ENCODE measurements at places on chromosomes 5 and 9.

- no peak for DNase-seq
These were observed 105.6 kb downstream of the VCAN start for GRCh38 chr5:83577036-83577636.

- no peak for DNase-seq
These were observed 77.7 kb downstream of the DNAH5 start for GRCh38 chr5:13866792-13867191.

- DNase-seq, result no peak
These were observed 526.1 kb downstream of the BNC2 start for GRCh38 chr9:16344343-16344742.

DNA sequence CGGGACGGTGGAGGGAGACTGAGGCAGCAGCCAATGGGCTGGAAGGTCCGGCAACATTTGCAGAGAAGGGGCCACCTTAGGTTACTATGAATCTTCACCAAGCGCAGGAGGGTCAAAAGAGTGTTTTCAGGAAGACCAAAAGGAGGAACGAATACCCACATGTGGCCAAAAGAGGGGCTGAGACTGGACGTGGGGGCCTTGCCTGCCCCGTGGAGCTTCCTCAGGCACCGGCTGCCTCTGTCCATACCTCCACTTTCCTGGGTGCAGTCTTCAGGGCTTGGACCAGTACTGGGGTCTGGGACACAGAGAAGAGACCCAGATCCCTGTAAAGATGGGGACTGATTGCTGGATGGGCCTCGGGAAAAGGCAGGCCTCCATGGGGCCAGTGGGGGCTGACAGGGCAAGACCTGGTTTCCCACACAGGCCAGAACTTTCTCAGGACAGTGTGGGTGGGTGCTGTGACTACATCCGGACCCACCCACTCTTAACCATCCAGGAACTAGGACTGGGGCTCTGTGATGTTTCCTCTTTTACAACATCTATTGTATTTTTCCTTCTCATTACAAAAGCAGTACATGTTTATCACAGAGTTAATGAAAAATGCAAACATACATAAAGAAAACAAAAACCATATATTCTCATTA is 294.7 kb downstream of the ZSWIM6 start:
- DNase-seq, result no peak

DNA sequence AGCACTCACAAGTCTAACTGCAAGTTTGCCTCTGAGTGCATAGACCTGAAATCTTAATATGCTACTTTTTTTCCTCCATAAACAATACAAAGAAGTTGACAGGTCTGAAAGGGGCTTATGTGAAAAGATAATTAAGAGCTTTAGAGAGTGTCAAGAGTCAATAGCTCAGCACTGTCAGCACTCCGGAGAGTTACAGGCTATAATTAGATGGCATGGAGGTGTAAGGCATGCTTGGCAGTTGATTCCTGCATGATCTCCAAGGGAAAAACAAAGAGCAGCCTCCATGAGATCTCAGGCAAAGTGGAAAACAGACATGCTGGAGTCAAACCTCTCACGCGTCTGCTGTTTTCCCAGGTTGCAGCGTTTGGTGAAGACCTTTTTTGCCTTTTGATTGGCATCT is 468.7 kb downstream of the TLE4 start:
- no peak for DNase-seq

DNA sequence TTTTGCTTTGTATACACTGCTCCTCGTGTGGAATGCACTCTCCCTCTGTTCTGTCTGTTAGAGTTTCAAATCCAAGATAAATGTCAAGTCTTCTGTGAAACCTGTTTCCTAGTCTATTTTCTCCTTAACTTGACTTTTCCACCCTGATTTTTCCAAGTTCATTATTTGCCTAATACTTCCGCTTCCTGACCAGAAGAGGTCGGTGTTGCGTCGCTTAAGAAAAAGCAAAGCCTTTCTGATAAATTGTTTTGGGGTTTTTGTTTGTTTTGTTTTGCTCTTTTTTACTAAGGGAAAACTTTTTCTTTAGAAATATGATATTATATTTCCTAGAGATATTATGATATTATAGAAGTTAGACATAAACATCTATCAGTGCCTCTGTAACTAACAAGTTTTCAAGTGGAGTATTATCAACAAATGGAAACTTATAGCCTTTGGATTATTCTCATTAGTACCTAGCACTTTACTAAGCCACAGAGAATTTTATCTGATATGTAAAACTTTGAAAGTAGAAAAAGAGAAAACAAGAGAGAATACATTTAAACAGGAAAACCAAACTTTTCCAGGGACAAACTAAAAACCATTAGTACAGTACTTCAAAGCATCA is 55.8 kb downstream of the PHAX start:
- no peak for DNase-seq

- no peak for DNase-seq
These were observed 113.6 kb upstream of the TSLP start for GRCh38 chr5:110957934-110958333.

DNA sequence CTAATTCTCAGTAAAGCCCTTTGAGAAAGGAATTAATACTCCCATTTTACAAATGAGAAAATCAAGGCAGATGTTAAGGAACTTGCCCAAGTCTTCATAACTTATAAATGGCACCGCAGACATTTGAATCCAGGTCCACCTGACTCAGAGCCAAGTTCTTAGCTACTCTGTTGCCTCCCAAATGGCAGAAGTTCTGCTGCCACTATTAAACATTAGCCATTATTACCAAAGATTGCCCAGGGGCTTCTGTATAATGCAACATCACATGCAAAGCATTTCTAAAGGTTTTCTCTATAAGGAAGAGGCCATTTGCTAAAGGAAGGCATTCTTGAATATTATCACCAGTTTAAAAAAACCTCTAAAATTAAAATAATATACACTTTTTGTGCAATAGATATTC is 28.3 kb downstream of the TPD52L3 start:
- DNase-seq, result no peak

- no peak for DNase-seq
These were observed 15.3 kb downstream of the C9orf152 start for GRCh38 chr9:110192531-110193261.

- no peak for DNase-seq
These were observed 26.6 kb downstream of the NR5A1 start for GRCh38 chr9:124480621-124480981.

GRCh38 chr9:134171316-134172197 is 7.2 kb upstream of the RNU6ATAC start:
- no peak for DNase-seq

DNA sequence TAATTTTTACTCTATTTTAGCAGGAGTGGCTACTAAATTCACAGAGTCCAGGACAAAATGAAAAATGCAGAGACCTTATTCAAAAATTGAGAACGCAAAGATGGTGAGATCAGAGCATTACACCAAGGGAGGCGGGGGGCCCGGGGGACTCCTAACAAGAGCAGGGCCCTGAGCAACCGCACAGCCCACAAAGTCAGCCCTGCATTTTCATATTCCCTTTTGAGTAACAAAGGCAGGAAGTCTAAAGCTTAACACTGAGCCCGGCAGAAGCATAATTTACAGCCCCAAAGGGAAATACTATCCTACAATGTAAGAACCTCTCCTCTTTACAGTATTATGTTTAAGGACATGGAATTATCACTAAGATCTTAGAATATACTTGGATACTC is 69.4 kb downstream of the TLE1 start:
- no peak for DNase-seq

DNA sequence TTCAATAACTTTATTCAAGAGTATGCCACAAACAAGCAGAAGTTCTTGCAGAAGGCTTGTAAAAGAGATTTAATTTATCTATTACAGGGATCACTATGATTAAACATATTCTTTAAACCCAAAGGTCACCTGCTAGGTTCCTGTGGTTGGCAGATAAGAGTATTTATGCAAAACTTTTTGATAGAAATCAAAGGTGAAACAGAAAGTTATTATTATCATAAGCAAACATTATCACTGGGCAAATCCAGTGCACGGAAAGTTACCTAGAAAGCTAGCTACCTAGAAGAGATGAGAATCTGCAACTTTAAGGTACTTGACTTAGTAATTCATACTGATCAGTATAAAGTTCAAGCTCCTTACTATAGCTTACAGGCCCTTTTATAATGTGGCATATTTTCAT is 3.2 kb downstream of the STARD4 start:
- no peak for DNase-seq

GRCh38 chr5:180787711-180788431 is 14.7 kb downstream of the MGAT1 start:
- DNase-seq, result no peak

- DNase-seq, result no peak
These were observed 81.0 kb downstream of the MRPL36 start for GRCh38 chr5:1718669-1719068.

GRCh38 chr5:171654881-171655280 is 130.7 kb upstream of the SMIM23 start:
- DNase-seq, result no peak

DNA sequence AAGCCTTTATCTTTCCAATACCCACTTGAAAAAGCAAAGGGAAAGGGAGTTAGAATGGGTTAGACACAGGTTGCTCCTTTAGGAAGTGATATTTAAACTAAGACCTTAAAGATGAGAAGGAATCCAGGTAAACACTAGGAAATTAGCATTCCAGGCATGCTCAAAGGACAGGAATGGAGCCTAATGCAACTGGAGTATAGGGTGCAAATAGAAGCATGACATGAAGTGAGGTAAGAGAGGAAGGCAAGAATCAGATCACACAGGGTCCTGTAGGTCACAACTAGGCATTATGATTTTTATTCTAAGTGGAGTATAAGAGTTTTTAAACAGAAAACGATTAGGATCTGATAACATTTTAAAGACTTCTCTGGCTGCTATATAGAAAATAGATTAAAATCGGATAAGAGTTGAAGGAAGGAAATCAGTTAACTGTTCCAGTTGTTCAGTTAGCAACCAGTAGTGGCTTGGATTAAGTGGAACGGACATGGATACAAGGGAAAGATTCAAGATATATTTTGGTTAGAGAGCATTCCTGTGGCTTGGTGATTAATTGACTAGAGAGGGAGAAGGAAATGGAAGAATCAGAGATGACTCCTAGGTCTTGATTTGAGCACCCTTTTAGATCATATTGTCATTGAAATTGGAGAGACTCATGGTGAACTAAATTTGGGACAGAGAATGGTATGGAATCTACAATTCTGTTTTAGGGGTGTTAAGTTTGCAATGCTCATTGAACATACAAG is 95.9 kb downstream of the FBXO4 start:
- DNase-seq, result no peak

DNA sequence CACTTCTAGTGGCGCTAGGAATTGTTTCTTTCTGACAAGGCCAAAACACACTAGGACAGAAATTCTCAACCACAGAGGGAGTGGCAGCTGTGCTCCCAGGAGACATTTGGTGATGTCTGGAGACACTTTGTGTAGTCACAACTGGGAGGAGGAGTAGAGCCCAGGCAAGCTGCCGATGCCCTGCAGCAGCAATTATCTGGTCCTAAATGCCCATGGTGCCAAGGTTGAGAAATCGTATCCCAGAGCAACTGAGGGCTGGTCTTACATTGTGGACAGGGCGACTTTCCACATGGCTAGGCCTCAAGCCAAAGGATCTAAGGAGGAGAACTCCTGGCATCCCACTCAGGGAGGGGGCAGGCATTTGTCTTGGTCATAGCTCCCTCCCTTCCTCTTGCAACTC is 259.9 kb downstream of the GADD45G start:
- DNase-seq, result no peak

DNA sequence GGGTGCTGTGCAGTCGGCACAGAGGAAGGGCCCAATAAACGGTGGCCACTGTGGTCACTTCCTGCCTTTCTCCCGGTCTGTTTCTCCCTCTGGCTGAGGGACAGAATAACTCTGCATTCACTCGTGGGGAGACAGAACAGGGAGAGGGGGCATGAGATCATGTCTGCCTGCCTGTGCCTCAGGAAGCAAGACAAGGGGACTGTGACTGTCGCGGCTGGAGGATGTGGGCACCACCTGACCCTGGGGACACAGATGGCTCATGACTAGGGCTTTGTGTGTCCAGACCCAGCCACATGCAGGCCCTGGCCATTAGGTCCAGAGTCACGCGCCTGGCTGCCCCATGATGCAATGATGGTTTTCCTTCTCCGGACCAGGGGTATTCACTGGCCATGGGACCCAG is 5.8 kb downstream of the TRUB2 start:
- no peak for DNase-seq

- DNase-seq, result no peak
These were observed 647.0 kb downstream of the EFNA5 start for GRCh38 chr5:107023732-107024131.

DNA sequence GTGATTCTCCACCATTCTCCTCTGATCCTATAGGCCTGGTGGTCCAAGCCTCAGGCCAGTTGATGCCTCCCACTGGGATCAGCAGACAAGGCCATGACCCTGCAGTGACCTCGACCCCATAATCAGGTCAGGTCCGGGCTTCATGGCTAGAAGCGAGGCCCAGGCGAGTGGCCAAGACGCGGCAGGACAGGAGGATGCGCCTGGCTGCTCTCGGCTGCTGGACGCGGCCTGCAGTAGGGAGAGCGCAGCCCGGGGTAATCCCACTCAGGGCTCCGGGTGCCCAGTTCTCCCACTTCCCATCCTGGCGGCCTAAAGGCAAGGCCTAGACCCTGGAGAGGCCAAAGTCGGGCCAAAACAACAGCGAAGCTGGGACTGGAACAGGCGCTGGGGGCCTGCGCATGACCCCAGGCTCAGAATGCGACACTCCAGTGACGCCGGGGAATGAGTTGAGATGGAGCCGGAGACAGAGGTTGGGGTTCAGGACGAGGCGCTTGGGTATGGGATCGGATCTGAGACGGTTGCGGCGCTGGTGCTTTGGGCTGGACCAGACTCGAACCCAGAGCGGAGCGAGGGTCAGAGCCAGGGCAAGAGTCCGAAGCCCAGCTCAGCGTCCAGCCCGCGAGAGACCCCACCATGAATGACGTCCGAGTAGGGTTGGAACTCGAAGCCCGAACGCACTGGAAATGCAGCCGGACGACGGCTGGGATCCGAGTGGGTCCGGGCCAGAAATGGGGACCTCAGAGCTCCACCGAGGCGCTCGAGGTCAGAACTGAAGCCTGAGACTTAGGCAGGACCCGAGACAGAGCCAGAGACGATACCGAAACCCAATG is 3.2 kb downstream of the LHX6 start:
- DNase-seq, result no peak

Measured in stimulated activated CD4-positive, alpha-beta T cell treated with anti-CD3 and anti-CD28 coated beads, TNF-alpha, amount 100 ng/mL, for 4 hours (primary cell).